Urothelium cell line (cell line): ENCODE measurements at places on chromosomes 7 and 10.

GRCh38 chr7:150838965-150839650 is 13.2 kb upstream of the AOC1 start:
- DNase-seq: no peak

- DNase-seq: no peak
These were observed 415.0 kb downstream of the SFMBT2 start for GRCh38 chr10:6995831-6996230.

GRCh38 chr10:123934846-123935245 is 43.2 kb upstream of the CPXM2 start:
- DNase-seq: no peak

DNA sequence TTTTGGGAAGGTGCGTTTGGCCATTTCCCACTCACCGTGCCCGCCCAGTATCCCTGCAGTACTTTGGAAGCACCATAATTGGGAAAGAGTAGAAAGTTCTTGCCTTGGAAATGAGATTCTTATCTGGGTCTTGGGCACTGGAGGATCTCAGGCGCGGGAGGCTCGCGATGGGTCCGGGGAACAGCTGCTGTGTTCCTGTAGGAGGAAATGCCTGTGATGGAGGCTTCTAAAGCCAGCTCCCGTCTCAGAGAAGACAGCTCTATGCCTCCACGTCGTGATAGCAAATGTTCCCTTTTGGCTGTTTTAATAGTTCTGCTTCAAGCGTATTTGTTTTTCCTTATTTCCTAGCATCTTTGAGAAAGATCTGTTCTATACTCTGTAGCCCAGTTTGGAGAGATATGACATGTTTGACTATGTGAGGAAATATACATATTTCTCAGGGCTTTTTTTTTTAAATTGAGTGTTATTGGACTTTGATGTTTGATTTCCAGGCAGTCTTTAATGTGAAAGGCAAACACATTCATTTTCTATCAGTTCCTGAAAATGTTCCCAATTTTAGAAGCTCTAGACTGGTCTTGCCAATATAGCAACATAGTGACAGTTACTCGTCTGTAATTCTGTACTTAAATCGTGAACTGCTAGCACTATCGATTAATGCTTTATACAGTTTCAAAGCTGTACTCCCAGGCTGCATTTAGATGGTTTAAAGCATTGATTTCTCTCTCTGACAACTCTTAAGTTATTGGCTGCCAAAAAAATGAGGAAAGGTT is 280.8 kb downstream of the DPP6 start:
- no peak for DNase-seq

DNA sequence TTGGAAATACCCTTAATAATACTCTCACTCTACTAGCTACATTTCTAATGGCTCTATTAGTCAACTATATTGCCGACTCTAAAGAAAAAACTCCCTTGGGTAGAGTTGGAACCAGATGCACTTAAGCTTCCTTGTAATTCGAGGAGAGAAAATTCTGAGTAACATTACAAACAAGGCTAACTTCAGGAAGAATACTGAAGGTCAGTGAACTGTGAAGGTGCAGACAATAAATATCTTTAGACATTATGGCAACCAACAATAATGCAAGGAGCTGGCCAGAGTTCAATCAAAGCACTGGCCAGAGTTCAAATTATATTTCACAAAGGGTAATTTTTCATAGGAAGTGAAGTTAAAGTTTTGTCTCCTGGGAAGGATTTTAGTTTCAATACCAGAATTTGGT is 40.7 kb upstream of the MRLN start:
- DNase-seq: no peak

GRCh38 chr7:38838725-38839385 is 70.1 kb downstream of the VPS41 start:
- DNase-seq: no peak

GRCh38 chr7:92790992-92791391 is 45.4 kb downstream of the CDK6 start:
- peak; percentile 86 for DNase-seq

- no peak for DNase-seq
These were observed 70.2 kb downstream of the AKR1C4 start for GRCh38 chr10:5266804-5267203.

DNA sequence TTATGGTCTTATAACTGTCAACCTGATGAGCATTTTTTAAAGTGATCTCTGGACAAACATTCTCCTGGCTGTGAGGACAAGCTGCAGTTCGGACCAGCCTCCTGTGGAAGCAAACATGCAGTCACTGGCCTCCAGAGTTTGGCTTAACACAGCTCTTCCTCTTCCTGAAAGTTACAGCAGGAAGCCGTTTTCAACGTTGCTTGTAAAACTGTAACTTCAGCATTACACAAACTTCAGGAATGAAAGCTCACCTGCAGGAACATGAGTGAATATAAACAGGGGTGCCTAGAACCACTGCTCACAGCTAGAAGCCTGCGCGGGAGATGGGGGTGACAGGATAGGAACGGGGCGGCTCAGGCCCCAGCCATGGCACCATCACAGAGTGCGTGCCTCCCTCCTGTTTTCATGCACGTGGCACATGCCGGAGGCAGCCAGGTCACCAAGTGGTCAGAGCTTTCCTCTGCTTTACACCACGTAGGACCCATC is 292.9 kb upstream of the PITRM1 start:
- no peak for DNase-seq

DNA sequence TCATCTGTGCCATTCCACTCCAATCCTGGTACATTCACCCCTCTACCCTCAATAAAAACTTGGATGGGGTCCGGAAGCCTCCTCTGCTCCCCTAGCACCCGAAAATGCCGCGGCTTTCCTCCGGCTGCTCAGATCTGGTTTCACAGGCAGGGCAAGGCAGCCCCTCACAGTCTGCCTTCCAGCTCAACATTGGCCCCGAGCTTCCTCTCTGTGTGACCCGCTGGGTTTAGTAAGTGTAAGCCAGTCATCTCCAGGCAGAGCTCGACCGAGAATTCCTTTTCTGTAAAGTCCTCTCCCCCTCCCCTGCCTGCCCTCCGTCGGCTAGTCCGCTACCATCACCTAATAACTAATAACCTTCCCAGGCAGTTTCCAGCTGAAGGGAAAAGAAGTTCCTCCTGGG is 3.4 kb downstream of the INHBA start:
- no peak for DNase-seq

GRCh38 chr10:73426318-73426717 is 7.0 kb downstream of the MSS51 start:
- DNase-seq: no peak

- no peak for DNase-seq
These were observed 91.2 kb upstream of the KCNIP2 start for GRCh38 chr10:101934686-101935305.

GRCh38 chr10:27482984-27483956 is 20.8 kb upstream of the RAB18 start:
- peak; percentile 30 for DNase-seq

DNA sequence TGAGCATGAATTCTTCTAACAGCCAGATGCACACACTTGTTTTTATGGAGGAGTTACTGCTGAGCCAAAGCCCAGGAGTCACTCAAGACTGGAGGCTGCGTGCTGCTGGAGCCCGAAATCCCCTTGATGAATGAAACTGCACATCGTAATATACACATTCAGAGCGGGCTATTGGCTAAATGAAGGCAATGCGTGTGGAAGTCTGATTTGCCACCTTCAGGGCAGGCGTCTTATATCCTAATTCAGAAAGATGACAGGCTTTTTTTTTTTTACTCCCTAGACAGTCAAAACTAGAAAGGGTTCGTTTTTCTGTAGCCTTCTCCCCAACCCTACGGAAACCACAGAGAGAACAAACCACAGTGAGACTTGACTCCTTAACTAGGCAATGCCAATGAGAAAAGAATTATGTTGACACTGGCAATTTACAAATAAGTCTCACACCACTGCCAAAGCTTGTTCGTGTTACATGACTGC is 227.2 kb upstream of the KLF14 start:
- peak; percentile 40 for DNase-seq

- DNase-seq: no peak
These were observed 32.7 kb upstream of the NRF1 start for GRCh38 chr7:129578829-129579228.

- DNase-seq: no peak
These were observed 53.5 kb upstream of the WAC start for GRCh38 chr10:28479425-28479865.

- DNase-seq: no peak
These were observed 11.8 kb downstream of the KAZALD1 start for GRCh38 chr10:101073631-101074030.

- no peak for DNase-seq
These were observed 21.8 kb downstream of the SLC35G1 start for GRCh38 chr10:93915598-93915997.

- no peak for DNase-seq
These were observed 92.7 kb upstream of the AKR1E2 start for GRCh38 chr10:4733150-4733842.

DNA sequence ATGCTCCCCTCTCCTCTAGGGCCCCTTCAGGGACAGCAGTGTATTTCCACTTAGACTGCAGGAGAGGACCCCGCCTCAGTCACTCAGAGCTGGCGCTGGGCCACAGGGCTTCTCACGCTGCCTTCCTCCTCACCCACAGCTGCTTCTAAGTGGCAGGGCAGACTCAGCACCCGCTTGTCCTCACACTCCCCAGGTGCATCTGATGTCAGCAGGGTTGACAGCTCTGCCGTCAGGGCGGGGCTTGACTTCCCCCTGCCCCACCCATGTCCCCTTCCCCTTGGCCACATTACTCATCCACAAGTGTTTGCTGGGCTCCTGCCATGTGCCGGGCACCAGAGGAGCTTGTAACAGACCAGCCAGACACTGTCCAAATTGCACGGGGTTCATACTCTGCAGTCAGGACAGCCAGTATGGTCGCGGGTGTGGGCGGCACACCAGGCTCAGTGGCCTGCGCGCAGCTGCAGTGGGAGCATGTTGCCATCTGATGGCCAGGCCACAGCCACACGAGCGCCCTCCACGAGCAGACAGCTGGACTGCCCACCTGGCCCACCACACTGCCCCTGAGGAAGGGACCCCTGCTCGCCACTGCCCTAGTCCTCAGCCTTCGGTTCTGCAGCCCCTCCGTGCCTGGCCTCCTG is 29.3 kb upstream of the TTYH3 start:
- no peak for DNase-seq
